NCI-H526 (cell line): ENCODE measurements at places on chromosomes 2 and 18.

DNA sequence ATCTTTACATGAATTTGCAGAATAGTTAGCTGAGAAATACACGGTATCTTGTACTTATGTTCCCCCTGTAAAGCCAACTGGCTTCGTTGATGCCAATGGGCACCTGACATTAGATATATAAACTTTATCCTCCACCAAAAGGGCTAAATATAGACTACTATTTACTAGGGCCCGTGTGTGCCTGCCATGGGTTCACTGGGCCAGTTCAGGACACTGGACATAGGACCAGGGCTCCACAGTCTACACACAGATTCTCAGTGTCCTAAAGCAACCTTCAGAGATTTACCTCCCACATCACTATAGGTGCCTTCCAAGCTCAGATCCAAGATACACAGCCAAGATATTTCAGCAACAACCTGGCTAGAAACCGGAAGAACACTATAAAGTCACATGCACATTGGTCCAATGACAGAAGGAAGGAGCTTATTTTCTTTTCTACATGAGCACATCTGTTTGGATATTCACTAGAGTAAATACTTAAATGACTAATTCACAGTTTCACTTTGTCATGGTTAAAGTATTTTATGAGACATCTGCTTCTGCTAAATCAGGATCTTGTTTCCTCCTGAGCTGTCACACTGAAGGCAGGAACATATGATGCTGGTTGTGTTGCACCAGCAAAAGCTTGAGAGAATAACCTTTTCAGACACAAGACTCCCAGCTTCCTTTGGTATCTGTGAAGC, 95.1 kb downstream of the MYO5B start:
- no peak for DNase-seq

- no peak for DNase-seq
Observed at GRCh38 chr2:78132391-78133370, 610.5 kb upstream of the LRRTM4 start.

- no peak for DNase-seq
Observed at GRCh38 chr2:60634438-60634837, 81.0 kb upstream of the BCL11A start.

DNA sequence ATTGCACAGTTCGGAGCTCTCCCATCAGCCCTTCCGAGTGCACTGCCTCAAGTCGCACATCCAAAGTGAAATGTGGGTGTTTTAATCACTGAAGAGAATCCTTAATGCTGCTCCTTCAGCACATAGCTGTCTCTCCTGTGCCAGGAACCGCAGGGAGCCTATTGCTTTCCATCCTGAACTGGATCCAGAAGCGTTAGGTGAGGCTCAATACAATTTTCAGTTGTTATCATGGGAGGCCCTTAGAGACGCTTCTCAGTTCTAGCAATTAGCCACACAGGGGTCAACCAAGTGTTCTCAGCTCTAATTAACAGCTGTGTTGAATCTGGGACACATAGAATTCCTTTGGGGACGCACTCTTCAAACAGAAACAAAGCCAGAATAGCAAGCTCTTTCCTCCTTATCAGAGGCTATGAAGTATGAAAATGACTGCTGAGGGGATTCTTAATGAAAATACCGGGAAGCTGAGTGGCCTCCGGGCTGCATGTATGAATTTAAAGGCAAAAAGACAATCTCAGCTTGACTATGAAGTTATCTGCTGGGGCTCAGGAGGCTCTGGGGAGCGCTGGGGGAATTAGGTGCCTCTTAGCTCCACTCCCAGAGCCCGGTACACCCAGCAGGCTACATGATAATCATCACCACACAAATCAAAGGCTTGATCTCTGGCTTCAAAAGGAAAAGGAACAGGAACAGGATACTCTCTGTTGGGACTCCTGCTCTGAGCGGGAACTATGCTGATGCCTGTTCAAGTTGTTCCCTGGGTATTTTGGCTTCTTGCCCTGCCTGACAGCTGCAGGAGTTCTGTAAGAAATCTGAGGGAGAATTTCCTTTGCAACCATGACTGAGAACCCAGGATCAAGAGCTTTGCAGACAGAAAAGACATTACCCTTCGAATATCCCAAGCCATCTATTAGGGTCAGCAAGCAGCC, 55.4 kb upstream of the NCOA1 start:
- DNase-seq, result no peak

- DNase-seq, result no peak
Observed at GRCh38 chr18:43405097-43405496, 127.8 kb upstream of the SYT4 start.

GRCh38 chr2:50401772-50402653, 629.9 kb downstream of the NRXN1 start:
- peak; percentile 77 for DNase-seq

DNA sequence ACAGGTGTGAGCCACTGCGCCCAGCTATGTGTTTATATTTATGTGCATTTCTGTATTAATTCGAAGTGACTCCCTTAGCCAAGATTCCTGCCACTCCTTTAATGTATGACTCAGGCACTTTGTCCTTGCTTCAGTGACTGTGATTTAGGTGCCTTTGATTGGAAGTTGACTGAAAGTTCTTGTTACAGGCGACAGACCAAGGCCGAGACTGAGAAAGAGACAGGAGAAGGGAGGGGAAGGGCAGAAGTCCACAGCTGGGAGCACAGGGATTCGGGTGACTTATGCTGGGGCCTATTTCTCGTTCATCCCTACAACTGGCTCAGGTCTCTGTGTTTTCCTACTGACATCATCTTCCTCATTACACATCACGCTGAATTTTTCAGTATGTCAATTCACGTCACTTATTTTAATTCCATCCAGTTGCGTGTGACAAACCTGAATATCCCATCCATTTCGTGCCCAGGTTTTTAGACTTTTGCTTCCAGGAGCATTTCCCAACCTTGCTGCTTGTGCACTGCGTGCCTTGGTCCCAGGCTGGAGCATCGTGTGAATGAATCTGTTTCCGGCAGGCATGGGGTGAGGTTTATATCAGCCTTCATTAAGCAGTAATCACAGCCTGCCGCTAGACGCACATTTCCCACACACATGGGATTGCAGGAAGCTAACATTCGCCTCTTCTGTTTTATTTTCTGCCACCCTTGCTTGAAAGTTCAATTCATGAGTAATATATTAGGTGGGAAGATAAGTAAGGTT, 42.4 kb downstream of the TMEM18 start:
- DNase-seq, result no peak

GRCh38 chr2:186595219-186595618, 5.4 kb downstream of the ITGAV start:
- no peak for DNase-seq
